Activated T-cell treated with anti-CD3 and anti-CD28 coated beads for 48 hours (primary cell): ENCODE measurements at places on chromosomes 5 and 9.

GRCh38 chr5:6162175-6162574 lies 216.2 kb downstream of the MED10 start:
- no peak for DNase-seq

GRCh38 chr5:154771383-154771901 lies 16.3 kb downstream of the LARP1 start:
- no peak for DNase-seq

GRCh38 chr5:14156650-14157492 lies 13.7 kb downstream of the TRIO start:
- DNase-seq: no peak

GRCh38 chr5:67085616-67086015 lies 111.0 kb downstream of the CD180 start:
- DNase-seq: no peak

DNA sequence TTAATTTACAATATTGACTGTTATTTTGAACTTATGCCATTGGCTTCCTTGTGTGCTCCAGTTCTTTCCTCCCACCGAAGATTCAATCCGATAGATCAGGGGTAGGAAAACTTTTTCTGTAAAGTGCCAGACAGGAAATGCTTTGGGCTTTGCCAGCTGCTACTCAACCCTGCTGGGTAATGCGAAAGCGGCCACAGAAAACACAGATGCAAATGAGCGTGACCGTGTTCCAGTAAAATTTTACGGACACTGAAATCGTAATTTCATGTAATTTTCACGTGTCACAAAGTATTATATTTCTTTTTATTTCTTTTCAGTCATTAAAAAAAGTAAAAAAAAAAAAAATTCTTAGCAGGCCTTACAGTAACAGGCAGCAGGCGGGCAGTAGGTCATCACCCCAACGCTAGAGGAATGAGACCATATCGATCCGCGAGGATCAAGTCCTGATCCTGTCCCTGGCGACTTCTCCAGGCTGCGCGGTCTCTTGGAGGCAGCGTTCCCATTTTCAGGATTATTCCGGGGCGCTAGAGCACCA lies 599 bp downstream of the NMRK1 start:
- DNase-seq: no peak

GRCh38 chr9:4984171-4984620 lies 876 bp upstream of the JAK2 start:
- DNase-seq: no peak

DNA sequence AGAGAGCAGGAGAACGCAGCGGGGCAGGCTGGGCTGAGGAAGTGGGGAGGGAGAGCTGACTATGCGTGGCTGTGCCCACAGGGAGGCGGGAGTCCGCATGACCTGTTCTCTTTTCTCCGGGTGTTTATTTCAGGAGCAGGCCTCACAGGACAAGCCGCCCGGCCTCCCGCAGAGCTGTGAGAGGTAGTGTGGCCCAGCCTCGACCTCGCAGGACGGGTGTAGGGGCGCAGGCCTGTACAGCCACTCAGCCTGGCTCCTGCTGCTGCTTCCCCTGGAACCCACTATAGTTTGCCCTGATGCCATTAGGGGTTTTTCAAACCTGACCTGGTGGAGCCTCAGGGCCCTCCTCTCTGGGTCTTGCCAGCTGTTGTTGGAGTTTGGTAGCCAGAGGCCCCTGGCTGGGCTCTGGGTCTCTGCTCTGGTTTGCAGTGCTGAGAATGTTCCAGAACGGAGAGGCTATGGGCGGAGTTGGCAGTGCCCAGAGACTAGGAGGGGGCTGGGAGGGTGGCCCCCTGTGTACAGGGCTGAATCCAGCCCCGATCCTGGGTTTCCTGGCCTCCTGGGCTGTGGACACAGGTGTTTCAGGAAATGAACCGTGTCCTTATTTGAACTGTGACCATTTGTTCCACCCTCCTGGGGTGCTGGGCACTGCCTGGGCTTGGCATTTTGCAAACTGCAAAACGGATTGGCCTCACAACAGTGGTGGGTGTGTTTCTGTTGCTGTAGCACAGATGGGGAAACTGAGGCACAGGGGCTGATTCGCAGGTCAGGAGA lies 78.8 kb downstream of the WNK2 start:
- no peak for DNase-seq

- no peak for DNase-seq
Measured at GRCh38 chr5:7094626-7095025, 301.3 kb upstream of the ADCY2 start.

- no peak for DNase-seq
Measured at GRCh38 chr5:81425569-81425968, 31.6 kb upstream of the ACOT12 start.

DNA sequence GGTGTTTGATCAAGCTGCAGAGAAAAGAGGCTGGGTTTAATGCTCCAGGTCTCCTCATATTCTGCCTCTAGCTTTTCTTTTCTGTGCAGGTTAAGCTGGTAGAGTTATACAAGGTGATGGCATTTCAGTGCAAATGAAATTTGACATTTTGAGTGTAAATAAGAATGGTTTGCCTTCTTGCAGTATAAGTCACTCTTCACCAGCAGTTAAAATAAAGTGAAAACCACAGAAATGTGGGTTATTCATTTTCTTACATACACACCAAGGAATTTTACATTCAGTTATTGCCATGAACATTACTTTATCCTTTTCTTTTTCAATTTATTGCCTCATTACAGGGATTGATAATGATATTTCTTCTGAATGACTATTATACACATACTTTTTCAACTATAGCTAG lies 337.5 kb upstream of the PCSK5 start:
- no peak for DNase-seq

DNA sequence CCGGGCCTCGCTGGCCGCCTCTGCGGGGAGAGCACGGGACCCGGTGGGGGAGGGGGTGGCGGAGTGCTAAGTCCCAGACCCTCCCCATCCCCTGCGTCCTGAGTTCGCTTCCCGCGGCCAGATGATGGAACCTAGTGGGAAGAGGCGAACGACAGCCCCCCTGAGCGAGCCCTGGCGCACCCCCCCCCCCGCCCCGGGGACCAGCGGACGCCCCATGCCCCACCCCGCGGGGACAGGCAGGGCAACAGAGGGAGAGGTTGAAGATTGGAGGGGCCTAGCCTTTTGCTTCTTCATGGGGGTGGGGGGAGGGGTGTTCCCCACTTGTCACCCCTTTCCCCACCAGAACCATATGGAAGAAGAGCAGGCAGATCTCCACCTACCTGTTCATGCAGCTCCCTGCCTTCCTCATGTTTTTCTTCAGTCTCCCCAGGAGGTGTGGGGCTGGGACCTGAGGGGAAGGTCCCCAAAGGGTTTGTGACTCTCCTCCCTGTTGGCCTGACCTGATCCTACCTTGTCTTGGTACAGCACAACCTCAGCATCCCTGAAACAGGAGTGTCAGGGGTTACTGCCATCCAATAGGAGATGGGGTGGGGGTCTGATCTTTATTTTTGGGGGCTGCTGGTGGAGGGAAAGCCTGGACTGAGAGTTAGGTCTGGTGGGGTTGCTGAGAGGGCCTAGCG lies 485 bp downstream of the FAM53C start:
- no peak for DNase-seq

GRCh38 chr5:168720575-168720974 lies 141.4 kb upstream of the PANK3 start:
- DNase-seq: no peak

GRCh38 chr9:127064335-127064734 lies 58.1 kb downstream of the ANGPTL2 start:
- DNase-seq: no peak

- DNase-seq: no peak
Measured at GRCh38 chr9:21744320-21744719, 58.1 kb upstream of the MTAP start.

DNA sequence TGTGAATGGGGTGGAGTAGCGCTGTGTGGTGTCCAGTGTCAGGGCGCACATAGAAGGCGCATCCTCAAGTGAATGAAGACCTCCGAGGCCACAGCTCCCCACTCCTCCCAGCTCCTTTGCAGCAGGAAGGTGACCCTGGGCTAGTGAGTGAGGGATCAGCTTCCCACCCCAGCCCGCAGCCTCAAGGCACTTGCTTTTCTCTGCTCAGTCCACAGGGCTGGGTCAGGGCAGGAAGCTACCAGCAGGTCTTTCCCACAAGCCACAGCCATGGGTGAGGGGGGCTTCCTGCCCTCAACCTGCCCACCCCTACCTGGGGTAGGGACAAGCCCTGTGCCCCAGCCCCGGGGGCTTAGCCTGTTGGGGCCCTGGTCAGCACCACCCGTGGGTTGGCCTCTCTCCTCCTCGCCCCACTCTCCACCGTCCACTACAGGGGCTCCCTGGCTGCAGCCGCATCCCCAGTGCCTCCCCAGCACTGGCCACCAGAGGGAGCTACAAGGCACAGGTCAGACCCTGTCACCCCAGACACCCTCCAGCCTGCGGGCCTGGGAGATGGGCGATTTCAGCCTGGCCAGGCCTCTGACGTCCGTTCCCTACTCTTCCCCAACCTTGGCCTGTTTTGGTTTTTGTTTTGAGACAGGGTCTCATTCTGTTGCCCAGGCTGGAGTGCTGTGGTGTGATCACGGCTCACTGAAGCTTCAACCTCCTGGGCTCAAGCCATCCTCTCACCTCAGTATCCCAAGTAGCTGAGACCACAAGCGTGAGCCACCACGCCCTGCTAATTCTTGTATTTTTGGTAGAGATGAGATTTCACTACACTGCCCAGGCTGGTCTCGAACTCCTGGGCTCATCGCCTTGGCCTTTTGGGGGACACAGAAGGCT lies 1.3 kb upstream of the ABCA2 start:
- peak; percentile 71 for DNase-seq

GRCh38 chr9:136137321-136138265 lies 18.9 kb upstream of the TMEM250 start:
- DNase-seq: no peak

DNA sequence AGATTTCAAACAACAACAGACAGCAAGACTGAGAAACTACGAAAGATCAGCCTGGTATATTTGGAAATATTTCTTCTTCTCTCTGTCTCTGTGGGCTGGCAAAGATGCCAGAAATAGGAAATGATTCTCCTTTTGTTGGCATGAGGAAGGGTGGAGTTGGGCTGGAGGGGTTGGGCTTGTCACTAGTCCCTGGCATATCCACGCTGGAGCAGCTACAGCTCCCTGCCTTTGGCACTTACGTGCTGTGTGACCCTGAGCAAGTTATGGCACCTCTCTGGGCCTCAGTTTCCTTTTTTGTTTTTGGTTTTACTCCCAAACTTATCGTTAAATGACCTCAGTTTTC lies 354 bp upstream of the KCNMB1 start:
- no peak for DNase-seq

DNA sequence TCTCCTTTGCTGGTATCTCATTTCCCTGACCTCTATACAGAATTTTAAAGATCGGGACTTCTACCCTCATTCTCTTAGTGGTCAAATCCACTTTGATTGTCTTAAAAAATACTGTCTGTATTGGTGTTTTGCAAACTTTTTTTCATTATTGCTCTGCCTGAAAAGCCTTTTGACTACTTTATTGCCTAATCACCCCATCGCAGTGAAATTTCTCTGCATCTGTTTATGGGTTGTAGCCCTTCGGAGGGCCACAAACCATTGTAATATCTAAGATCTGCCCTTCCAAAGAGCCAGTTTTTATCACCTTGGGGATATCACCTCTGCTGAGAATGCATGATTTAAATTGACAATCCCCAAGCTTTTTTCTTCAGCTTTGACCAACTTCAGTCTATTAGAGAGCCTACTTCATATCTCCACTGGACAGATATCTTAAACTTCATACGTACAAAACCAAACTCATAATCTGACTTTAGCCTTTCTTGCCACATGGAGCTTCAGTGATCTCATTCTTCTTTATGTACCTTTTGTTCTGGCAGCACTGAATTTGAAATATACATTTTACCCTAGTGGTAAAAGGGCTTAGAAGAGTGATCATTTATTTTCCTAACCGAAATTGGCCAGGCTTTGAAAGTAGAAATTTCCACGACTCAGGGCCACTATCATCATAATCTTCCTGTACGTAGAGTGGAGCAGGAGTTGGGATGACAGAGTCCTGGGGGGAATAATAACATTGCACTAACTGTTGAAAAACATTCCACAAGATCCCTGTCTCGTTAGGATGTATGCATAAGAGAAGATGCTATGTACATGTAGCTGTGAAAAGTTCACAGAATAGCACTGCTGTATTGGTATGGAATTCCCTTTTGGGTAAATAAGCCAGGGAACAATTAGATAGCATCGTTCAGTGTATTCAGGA lies 21.4 kb downstream of the KIF2A start:
- DNase-seq: no peak

DNA sequence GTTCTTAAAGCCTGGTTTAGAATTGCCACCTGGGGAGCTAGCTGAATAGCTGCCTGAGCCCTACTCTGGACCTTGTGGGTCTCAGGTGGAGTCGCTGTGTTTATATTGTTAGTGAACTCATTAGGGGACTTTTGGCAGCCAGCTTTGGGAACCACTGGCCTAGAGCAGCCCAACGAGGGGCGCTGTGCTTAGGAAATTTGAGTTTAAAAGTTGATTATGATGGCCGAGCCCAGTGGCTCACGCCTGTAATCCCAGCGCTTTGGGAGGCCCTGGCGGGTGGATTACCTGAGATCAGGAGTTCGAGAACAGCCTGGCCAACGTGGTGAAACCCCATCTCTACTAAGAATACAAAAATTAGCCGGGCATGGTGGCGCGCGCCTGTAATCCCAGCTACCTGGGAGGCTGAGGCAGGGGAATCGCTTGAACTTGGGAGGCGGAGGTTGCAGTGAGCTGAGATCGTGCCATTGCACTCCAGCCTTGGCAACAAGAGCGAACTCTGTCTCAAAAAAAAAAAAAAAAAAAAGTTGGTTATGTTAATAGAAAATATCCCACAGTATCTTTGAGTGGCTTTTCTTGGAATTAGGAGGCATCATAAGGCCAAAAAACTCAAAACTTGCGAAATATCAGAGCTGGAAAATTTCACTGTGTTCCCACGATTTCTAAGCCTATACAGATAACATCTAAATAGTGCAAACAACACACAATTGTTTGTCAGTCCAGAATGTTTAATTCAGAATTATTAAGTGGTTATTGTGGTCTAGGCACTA lies 809 bp downstream of the MCCC2 start:
- DNase-seq: no peak

DNA sequence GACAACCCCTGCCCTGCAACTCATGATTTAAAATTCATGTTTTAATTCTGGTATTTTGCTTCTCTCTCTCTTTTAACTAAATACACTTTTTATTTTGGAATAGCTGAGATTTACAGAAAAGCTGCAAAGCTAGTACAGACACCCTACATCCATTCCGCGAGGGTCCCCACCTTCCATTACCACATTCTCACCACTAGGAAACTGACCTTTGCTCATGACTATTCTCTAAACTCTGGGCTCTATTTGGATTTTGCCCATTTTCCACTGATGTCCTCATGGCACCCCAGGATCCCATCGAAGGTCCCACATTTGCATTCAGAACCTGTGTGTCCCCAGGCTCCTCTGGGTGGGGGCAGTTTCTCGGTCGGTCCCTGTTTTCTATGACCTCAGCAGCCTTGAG lies 11.5 kb downstream of the ERGIC1 start:
- no peak for DNase-seq

DNA sequence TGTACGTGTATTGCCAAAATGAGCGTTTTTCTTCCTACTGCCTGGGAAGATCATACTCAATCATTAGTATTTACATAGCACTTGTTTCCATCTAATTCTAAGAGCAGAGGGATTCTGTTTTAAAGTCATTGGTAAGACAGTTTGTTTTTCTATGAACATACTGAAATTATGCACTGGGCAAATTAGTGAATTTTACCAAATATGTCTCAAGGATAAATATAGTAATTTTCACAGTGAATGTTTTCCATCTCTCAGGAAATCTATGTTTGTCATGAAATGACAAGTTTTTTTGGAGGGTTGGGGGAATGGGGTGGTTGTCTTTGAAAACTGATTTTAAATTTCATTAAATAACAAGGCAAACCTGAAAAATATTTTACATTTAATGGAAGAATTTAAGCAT lies 441.3 kb upstream of the ARRDC3 start:
- no peak for DNase-seq

GRCh38 chr5:134543820-134544614 lies 18.5 kb downstream of the JADE2 start:
- DNase-seq: no peak

- no peak for DNase-seq
Measured at GRCh38 chr9:135908754-135909204, 1.4 kb upstream of the CAMSAP1 start.
